ENCODE measurements at places on chromosomes 7 and 10.
A peak's percentile ranks its signal among the peaks of the same experiment; 100 is the strongest.

DNA sequence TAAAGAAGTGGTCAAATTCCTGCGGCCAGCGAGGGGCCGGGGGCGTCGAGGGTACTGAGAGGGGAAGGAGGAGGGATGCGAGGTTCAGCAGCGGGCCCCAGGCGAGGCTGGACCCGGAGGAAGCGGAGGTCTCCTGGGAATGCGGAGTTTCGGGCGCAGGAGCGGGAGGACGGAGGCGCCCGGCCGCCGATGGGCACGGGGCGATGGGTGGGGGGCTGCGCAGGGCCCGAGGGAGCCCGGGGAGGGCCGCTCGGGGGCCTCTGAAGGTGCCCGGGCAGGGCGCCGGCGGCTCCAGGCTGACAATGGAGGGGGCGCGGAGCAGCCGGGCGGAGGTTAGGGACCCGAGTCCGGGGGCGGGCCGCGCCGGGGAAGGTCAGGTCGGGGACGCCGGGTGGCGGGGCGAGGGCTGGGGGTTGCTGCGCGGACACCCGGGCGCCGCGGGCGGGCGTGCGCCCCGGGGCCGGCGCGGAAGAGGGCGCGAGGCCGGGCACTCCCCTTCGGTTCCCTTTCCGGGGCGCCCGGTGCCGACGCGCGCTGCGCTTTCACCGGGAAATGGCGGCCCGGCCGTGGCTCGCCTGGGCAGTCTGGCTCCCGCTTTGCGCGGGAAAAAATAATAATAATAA, 683 bp downstream of the MACROH2A2 start:
- DNase-seq, result no peak

- peak; percentile 46 for DNase-seq
These were observed 48.7 kb downstream of the PODXL start for GRCh38 chr7:131507592-131508331.

DNA sequence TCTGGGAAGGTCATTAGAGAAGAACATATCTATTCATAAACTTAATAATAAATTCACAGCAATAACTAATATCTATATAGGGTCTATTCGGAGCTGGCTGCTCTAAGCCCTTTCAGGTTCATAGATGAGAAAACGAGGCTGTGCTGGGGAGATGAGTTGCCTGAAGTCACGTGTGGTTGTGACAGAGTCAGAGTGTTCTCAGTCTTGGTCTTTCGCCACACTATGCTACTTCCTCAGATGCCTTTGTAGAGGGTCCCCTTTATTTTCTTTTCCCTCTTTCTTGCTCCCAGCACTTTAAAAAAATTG, 43.7 kb upstream of the FAM180A start:
- DNase-seq, result no peak

- no peak for DNase-seq
These were observed 126.9 kb downstream of the SDK1 start for GRCh38 chr7:3427957-3428356.

GRCh38 chr10:27742195-27743011, 3.2 kb downstream of the MKX start:
- DNase-seq, result peak; percentile 20

GRCh38 chr7:141737118-141737835, 881 bp upstream of the SSBP1 start:
- peak; percentile 15 for DNase-seq

- DNase-seq, result no peak
These were observed 534.8 kb downstream of the AUTS2 start for GRCh38 chr7:70132852-70133690.

DNA sequence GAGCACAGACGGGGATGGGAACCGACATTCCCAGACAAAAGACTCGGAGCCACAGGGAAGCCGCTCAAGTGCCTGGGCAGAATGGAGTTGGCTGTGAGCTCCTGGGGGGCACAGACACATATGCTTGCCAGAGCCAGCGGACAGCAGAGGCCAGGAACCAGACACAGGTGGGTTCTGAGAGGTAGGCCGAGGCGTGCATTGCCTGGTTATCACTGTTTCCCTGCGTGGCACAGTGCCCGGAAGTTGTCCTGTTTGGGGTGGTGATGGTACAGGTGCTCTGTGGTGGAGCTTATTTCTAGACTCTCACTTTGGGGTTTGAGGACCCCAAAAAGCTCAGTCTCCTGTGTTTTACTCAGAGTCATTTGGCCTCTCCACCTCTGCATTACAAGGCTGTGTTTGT, 2.5 kb downstream of the PALD1 start:
- DNase-seq, result no peak

DNA sequence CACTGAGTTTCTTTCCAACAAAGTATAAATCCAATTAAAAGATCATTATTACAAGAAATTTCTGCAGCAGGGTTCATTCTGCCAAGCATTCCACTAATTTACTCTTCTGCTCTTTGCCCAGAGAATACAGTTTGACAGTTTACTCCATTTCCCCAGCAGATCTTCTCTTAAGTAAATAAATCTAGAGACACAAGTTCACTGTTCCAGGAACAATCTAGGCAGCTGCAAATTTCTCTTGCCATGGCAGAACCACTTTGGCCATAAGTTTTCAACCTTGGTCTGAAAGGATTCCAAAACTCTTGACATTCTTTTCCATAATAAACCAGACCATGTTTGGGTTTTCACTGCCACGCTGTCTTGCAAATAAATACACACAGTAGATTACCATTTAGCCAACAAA, 11.5 kb downstream of the RGS10 start:
- no peak for DNase-seq

DNA sequence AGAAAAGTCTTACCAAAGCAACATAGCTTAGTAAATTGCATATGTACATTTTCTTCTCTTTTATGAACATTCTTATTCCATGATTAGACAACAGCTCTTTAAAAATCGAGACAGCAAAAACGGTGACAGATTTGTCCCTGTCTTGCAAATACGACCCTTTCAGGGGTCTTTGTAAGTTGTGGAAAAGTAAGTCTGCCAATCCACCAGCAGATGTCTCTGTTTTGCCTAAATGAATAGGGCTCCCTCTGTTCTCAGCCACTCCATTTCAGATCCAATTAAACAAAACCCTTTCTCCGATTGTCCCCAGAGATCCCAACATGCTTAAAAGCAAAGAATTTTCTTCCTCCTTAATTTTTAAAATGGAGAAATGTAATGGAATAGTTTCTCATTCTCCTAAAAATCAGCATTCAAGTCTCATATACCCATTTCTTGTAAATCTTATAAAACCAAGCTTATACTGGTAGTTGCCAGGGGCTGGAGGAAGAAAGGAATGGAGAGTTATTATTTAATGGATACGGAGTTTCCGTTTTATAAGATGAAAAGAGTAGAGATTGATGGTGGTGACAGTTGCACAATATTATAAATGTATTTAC, 61.0 kb upstream of the NFE2L3 start:
- DNase-seq, result no peak

DNA sequence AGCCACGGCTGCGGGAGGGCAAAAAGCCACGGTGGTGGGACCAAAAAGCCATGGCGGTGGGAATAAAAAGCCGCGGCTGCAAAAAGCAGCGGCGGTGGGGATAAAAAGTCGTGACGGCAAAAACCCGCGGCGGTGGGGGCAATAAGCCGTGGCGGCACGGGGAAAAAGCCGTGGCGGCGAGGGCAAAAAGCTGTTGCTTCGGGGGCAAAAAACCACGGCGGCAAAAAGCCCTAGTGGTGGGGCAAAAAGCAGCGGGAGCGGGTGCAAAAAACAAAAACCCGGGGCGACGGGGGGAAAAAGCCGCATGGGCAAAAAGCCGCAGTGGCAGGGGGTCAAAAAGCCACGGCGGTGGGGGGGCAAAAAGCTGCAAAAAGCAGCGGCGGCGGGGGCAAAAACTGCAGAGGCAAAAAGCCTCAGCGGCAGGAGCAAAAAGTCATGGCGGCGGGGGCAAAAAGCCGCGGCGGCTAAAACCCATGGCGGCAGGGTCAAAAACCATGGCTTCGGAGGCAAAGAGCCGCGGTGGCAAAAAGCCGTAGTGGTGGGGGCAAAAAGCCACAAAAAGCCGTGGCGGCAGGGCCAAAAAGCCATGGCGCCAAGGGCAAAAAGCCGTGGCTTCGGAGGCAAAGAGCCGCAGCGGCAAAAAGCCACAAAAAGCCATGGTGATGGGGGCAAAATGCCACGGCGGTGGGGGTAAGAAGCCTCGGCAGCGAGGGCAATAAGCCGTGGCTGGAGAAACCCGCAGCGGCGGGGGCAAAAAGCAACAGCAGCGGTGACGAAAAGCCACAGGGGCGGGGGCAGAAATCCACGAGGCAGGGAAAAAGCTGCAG, 525.8 kb downstream of the ZNF33B start:
- no peak for DNase-seq

Measured in T-helper 22 cell (primary cell).